Stimulated activated naive CD8-positive, alpha-beta T cell treated with anti-CD3 and anti-CD28 coated beads, Interleukin-15, Interleukin-2, amounts not matched to agents 100 U/mL and 50 U/mL, for 24 hours (primary cell): ENCODE measurements at places on chromosomes 11 and 22.

DNA sequence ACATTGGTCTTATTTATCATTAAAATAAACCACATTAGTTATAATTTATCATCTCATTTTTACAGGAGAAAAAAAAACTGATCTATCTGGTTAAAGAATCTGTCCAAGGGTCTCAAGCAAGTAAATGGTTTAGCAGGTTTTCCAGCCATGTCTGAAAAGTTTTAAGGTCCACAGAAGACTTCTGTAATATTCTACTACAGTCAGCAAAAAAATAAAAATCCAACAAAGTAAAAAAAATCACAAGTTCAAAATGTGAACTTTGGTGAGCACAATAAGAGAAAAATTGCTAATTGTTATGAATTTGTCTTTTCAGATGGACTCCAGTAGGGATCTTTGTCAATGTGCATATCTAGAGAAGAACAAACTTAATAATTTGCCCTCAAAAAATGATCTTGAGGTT, 1.3 kb downstream of the OR52E4 start:
- DNase-seq, result no peak

- no peak for DNase-seq
These were observed 34.2 kb downstream of the SYT7 start for GRCh38 chr11:61546663-61547062.

DNA sequence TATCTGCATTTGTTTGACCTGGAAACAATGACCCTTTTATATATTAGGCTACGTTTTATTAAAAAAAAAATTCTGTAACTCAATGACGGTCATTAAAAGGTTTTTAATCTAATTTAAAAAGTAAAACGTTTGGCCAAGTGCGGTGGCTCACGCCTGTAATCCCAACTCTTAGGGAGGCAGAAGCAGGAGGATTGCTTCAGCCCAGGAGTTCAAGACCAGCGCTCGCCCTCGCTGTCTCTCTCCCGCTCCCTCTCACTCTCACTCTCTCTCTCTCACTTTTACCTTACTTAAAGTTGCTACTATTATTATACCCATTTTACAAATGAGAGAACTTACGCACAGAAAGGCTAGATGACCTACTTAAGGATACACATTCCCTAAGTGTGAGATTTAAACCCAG, 814 bp upstream of the NARS2 start:
- no peak for DNase-seq

GRCh38 chr22:45994491-45995404, 17.8 kb upstream of the WNT7B start:
- peak; percentile 90 for DNase-seq

GRCh38 chr11:36775130-36775529, 177.1 kb upstream of the RAG2 start:
- DNase-seq, result no peak

DNA sequence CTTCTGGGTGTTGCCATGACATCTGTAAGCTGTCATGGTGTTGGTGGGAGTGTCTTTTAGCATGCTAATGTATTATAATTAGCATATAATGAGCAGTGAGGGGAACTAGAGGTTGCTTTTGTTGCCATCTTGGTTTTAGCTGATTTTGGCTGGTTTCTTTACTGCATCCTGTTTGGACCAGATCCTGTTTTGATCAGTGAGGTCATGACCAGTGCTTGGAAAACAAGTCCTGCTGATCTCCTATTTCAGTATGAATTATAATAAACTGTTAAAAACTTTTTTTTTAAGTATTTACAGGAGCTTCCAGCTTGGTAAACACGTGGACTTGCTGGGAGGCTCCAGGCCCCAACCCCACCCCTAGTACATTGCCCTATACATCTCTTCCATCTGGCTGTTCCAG, 30.5 kb upstream of the P4HA3 start:
- no peak for DNase-seq

GRCh38 chr11:27864611-27865010, 164.4 kb upstream of the BDNF start:
- DNase-seq, result no peak

GRCh38 chr11:113419454-113420003, 31.9 kb downstream of the ANKK1 start:
- DNase-seq, result no peak

- DNase-seq, result no peak
These were observed 6.7 kb downstream of the SLC37A2 start for GRCh38 chr11:125069796-125070195.

- DNase-seq, result no peak
These were observed 276.7 kb upstream of the API5 start for GRCh38 chr11:43035086-43035485.

GRCh38 chr11:122149202-122149601, 33.2 kb upstream of the BLID start:
- DNase-seq, result no peak

GRCh38 chr11:14789879-14790484, 102.0 kb downstream of the CYP2R1 start:
- DNase-seq, result no peak

DNA sequence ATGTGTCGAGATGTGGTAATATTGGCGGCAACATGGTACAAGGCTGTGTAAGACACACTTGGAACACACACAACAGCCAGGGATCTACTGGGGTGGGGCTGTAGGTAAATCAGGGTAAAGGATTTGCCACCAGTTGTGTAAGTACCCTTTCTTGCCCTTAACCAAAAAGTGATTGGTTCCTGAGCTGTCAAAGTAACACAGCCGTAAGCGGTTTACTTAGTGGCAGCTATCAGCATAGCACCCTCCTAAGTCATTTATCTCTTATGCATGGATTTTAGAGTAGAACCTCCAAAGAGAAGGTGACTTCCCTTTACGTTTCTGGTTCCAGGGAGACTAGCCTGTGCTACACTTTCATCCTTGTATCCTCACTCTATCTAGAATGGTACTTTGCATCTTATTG, 57.2 kb downstream of the SPECC1L start:
- no peak for DNase-seq

DNA sequence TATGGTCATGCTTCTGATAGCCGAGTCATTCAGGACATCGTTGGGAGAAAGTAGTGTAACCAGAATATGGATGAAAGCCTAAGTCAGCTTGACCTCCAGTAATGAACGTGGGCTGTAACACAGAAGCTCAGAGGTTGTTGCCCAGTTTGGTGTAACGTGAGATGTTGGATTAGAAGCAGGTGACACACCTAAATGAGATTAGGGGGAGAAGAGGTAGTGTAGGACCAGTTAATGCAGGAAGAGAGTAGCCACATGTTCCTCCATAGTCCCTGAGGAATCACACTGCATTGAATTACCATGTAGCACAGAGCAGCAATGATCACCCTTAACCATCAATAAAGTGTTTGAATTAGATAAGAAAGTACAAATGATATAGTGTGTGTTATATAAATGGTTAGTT, 20.4 kb downstream of the FBXO7 start:
- DNase-seq, result no peak

DNA sequence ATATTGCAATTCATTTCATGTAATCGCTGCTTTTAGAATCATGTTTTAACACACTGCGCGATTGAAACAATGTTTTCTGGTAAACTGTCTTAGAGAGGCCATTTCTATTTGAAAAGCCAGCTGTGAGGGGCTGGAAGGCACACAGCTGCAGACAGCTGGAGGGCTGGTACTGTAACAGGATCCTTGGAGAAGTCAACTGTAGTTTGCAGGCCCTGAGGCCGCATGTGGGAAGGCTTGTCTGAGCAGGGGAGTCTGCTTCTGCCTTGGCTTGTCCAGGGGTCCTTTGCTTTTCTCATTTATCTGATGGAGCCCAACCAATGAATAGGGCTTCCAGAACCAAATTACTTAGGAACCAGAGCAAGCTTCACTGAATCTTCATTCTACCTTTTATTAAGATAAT, 313.5 kb downstream of the BLID start:
- DNase-seq, result no peak

DNA sequence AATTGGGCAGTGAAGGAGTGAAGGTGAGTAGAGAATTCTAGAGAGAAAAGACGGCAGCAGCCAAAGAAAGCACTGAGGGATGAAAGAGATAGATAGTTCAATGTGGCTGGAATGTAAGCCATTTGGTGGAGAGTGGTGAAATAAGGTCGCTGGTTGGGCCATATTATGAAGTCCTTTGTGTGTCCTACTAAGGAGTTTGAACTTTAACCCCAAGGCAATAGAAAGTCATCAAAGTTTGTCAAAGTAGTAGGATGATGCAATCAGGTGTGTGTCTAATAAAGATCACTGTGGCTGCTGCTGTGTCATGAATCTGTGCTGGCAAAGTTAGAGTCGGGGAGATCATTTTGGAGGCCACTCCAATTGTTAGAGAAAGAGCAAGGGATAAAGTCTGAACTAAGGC, 18.7 kb downstream of the RNF121 start:
- no peak for DNase-seq

DNA sequence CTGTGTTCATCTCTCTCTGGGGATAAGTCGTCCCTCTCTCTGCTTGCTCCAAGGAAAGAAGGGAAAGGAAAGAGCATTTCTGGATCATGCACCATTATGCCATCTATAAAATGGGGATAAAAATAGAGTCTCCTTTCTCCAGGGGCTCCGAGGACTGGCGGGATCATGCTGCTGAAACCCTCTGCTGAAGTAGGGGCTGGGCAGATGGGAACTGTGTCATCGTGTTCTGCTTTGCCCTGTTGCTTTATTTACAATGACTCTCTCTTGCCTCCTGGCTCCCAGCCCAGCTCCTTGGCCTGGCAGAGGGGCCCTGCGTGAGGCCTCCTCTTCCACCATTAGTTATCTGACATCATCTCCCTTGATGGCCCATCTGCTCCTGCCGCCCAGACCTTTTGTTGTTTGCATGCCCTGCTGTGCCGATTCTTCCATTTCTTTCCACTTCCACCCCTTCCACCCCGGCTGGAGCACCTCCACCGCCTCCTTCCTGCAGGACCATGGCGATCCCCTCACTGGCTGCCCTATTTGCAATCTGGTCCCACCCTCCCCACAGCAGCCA, 200.9 kb downstream of the MYO18B start:
- no peak for DNase-seq

GRCh38 chr22:31055635-31056159, 25.4 kb upstream of the SMTN start:
- no peak for DNase-seq

DNA sequence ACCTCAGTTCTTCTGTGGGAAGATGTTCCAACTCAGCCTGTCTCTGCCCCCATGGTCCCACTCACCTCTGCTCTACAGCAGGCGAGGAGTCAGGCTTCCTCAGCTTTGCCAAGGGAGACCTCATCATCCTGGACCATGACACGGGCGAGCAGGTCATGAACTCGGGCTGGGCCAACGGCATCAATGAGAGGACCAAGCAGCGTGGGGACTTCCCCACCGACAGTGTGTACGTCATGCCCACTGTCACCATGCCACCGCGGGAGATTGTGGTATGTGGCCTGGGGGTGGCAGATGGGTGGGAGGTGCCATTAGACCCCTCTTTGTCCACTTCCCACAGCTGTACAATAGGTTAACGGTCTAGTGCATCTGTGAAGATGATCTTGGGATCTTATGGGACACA, 73.3 kb downstream of the MYO7A start:
- DNase-seq, result no peak

- DNase-seq, result no peak
These were observed 13.4 kb downstream of the ZP1 start for GRCh38 chr11:60880643-60881282.

DNA sequence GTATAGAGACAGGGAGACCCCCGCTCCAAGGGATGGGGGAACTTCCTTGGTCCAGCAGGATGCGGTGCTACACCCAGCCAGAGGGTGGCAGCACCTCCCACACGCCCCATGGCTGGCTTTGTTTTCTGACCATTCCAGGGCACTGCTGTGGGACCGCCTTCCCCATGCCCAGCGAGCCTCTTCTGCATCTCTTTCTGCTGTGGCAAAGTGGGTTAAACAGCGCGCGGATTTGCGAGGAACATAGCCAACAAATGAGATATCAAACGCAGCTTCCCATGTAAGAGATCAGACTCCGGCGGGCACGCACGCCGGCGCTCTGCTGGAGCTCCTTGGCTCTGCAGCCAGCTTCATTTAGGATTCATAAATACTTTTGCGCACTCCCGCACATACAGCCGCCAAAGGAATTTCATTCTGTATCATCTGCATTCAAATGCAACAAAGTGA, 485.8 kb upstream of the CADM1 start:
- DNase-seq, result no peak

DNA sequence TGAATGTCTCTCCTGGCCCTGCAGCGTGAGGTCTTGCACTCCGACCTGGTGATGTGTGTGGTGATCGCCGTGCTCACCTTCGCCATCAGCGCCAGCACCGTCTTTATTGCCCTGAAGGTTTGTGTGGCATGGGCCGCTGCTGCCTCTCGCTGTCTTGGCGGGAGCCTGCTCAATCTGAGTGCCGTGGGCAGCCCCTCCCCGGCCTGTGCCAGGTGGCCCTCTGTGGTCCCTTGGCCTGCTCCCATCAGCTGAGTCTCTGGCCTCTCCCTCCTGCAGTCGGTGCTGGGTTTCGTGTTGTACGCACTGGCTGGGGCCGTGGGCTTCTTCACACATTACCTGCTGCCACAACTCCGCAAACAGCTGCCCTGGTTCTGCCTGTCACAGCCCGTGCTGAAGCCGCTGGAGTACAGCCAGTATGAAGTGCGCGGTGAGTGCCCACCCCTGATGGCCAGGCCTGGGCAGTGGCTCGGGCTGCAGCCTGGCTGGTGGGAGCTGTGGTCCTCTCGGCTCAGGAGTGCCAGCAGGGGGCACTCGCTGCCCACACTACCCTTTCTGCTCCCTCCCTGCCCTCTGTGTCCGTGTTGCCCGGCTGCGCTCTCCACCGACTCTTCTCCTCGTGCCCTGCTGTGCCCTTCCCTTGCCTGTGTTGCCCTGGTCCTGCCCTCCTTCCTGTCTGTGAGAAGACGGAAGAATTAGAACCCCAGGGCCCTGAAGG, 10.2 kb downstream of the PCNX3 start:
- peak; percentile 51 for DNase-seq

- no peak for DNase-seq
These were observed 71.4 kb downstream of the CHST1 start for GRCh38 chr11:45593992-45594391.

GRCh38 chr22:39152024-39152510, 413 bp downstream of the CBX7 start:
- no peak for DNase-seq

- no peak for DNase-seq
These were observed 28.7 kb downstream of the FCHSD2 start for GRCh38 chr11:73113426-73113825.

DNA sequence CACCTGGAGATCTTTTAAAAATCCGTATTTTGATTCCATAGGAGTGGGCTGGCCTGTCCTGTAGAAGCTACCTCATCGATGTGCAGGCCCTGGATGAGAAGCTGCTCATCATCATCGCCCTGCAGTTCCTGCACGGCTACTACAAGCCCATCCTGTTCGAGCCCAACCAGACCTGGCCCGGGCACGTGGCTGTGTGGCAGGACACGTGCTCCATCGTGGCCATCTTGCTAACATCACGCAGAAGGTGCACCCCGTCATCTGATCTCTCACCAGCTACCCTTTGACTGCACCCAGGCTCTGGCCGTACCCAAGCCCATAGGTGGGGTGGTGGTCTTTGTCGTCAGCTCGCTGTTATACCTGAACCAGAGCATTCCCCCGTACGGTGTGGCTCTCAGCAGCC, 14.2 kb upstream of the SLC5A4 start:
- no peak for DNase-seq

- DNase-seq, result no peak
These were observed 128.1 kb downstream of the CCDC34 start for GRCh38 chr11:27234961-27235360.
